ENCODE measurements at places on chromosomes 5 and 9.

DNA sequence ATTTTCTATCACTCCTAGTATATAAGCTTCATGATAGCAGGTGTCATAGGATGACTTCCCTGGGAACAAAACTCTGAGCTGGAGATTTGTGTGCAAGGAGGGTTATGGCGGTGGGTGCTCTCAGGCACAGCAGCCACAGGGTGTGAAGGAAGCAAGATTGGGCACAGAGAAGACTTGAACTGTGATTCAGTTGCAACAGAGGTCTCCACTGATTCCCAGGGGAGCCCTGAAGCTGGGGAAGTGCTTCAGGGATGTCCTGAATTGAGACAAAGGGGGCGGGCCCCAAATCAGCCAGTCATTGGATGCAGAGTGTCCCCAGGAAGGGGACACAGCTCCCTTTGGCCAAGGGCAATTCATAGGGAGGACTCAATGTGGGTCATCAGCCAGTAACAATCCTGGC, 44.4 kb upstream of the ANKRD55 start:
- no peak for DNase-seq

- DNase-seq, result no peak
Observed at GRCh38 chr9:27929841-27930240, 356.6 kb upstream of the C9orf72 start.

DNA sequence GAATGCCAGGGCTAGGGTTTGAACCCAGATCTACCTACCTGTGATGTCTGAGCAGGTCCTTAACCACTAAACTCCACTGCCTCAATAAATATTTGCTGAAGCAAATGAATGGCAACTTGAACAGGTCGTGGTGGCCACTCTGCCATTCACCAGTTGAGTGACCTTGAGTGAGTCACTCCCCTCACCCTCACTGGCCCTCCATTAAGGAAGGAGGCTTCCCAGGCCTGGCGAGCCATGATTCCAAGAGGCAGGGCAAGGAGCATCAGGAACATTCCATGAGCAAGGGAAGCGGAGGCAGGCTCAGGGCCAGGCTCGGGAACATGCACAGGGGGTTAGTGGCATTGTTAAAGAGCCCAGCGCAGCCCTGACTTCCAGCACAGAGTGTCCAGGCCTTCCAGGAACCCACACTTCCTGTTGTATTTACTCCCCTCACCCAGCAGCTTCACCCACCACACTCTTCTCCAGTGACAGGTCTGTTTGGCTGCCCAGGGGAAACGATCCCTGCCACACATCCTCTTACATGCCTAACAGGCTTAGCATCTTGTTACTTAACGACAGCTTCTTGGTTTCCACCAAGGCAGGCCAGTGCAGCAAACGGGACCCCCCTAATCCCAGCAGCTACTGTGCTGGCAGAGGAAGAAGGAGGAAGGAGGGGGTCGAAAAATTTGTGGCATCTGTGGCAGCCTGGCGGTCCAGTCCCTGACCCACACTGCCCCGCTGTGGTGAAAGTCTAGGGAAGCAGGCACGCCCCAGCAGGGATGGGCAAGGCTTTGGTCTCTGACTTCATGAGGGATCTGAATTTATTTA, 43.7 kb upstream of the TTC1 start:
- DNase-seq, result peak; percentile 80

DNA sequence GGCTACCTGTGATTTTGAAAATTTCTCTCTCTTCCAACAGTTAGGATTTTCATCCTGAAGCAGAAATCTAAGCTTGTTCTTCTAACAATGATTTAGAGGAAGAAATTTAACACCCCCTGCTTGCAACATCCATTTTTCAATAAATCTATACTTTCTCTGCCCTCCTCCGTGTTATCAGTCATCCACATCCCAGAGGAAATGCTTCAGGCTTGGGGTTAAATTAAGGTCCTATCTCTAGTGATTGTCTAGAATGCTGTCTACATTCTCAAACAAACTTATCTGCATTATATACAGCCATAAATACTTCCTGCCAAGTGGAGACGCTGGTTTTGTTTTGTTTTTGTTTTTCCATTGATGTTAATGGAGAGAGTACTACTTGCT, 371.0 kb downstream of the CSNK1G3 start:
- DNase-seq, result peak; percentile 32

DNA sequence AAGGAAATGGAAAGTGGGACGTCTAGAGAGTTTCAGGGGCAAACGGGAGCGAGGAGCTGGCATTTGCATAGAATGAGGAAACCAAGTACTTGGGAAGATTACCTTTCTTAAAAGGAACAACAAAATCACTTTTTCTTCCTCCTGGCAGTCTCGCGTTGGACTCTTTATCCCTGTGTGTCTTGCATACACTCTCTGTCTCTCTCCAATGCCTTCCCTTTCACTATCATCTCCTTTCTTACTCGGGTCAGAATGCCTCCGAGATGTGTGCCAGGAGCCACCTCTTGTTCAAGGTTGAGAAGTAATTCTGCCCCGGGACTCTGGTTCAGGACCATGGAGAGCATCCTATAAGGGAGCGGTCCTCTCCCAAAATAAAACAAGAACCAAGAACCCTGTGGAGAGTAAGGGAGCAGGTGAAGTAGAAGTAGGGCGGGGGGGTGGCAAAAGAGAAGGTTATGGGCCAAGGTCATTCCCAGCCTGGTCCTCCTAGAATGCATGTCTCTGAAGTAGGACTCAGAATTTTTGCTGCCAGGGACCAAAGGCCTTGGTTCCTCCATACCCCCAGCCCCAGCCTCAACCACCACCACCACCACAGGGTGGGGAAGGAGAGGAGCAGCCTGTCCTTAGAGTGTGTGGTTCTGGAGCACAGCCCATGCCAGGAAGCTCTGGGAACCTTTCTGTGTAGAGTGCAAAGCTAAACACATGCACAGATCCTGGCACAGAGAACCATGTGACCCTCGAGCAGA, 72.1 kb upstream of the ARAP3 start:
- peak; percentile 50 for DNase-seq

DNA sequence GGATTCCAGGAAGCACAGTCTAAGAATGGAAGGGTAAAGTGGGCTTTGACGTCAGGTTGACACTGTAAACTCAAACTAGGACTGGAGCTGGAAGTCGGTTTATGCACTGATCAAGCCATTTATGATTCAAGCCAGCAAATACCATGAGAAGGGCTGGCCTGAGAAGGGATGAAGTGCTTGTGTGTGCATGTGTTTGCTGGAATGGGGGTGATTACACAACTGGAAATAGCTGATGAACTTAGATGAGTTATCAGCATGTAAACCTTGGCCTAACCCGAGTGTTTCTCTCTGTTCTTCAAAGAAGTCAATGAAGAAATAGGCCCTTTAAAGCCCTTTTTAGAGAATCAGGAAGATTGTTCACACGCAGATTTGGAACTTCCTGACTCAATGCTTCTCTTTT, 287.6 kb downstream of the RFX3 start:
- no peak for DNase-seq

GRCh38 chr5:136309932-136310598, 55.3 kb downstream of the TRPC7 start:
- DNase-seq, result no peak

GRCh38 chr9:111034170-111034897, 3.9 kb downstream of the LPAR1 start:
- DNase-seq, result peak; percentile 56
